ENCODE measurements at places on chromosomes 2 and 18.

DNA sequence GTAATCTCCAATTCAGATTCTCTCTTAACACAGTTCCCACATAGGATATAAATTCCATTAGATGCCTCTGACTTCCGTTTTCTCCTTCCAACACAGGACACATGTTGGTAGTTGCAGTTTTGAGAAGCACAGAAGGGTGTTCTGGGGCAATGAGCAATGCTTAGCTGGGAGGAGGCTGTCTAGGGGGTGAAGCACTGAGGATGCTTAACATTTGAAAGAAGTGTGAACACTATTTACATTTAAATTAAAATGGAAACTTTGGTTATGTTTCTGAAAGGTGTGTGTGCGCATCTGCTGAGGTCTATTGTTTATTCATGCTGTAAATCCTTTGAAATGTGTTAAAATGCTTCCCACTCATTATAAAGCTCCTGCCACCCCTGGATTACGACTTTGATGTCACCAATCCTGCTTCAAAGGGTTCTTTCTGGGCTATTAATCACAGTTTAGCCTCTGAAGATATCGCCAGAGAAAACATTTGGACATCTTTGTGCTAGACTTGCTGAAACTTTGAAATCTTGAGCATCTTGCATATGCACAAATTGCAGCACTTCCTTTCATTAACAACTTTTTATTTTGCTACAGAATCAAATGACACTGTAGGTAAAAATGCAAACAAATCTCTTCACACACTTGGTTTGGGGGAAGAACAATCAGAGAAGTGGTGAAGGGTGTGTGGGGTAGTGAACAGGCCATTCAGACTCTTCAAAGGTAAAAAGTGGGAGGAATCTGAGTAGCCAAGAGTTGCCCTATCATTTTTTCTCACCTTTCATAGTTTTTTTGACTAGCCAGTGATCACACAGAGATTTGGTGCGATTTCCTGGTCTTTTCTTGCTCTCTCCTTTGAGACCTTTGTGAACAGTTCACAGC lies 258.4 kb downstream of the MYO3B start:
- DNase-seq: no peak

DNA sequence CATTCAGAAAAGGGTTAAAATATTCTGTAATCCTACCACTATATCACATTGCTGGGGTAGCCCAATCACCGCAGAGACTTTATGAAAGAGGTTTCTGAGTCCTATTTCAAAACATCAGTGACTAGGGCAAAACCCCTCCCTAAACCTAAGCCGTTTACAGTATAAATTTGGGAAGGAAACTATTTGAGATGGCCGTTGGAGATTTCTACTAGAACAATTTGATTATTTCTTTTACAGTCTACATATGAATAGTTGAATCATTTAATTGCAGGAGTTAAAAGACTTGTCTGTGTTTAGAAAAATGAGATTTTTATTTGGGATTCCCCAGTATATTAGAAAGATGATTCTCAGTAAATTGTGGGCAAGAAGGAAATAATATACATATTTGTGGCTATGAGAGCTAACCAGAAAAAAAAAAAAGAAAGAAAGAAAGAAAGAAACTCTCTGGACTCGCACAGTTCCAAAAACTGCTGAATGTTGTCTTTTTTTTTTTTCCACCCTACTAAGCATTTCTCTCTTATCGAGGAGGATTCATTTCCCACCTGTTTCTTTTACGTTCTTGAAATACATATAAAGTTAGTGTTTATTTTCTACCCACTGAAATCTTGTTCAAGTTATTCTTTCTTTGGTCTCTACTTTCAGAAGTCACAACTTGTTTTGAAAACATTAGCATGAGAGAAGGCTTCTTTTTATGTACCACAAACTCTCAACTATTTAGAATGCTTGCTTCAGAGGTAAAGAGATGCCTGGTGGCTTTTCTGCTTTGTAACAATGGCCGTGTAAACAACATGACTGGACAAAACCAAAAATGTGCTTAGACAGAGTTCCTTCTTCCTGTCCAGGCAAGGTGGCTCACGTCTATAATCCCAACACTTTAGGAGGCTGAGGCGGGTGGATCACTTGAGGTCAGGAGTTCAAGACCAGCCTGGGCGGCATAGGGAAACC lies 65.9 kb downstream of the BCL2 start:
- peak; percentile 61 for DNase-seq

- DNase-seq: no peak
Observed at GRCh38 chr2:21220930-21221329, 97.2 kb downstream of the TDRD15 start.

DNA sequence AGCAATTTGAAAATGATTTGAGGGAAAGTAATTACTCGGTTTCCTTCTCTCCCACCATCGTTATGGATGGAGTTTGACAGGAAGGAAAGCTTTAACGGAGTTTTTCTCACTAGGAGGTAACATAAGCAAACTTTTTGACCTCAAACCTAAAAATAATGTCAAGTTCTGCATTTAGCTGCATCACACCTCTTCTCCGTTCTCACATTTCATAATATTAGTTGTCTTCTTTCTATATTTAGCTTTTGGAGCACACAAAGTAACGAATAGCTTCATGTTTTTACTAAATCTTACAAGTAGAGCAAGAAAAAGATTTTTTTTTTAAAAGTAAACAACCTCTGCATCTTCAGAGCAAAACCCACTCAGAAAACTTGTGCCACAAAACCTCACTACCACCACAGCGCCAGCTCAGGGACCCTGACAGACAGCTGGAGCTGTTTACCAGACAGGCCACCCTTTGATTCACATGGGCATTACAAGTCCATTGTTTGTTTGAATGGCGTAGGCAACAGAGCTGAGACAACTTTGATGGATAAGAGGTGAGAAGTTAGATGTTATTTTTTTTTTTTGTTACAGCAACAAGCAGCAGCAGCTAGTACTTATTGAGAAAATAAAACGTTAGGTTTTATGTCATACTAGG lies 21.9 kb upstream of the ICOS start:
- no peak for DNase-seq

GRCh38 chr2:164737612-164738081 lies 104.0 kb downstream of the COBLL1 start:
- DNase-seq: peak; percentile 77

DNA sequence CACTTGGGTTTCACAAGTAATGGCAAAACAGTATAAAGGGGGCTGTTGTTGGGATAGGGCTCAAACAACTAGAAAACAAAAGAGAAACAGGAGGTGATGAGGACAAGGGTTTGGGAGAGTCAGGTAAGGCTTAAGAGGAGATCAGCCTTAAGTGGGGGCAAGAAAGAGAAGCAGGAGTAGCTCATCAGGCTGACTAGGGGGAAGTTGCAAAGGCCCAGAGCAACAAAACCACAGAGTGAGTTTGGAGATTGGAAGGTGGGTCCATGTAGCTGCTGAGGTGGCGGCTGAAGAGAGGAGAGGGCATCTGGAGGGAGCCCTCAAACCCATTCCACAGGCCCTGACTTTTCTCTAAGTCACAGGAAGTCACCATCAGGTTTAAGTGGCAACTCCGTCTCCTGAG lies 126.0 kb downstream of the MREG start:
- DNase-seq: no peak

DNA sequence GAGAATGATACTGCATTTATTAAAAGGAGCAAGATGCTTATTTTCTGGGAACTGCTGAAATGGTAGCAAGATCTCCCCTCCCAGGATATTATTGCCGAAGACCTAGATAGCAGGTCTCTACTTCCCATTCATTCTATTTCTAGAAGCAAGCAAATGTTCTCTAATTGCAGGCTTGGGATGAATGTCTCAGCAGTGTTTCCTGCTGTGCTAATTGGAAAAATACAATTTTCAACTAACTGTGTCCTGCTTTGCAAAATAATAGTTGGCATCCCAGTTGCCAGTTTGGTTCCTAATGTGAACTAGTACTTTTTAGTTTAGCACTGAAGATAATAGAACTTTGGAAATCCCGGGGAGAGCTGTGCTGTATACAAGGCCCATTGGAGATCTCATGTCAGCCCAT lies 26.1 kb downstream of the SLC20A1 start:
- no peak for DNase-seq

- no peak for DNase-seq
Observed at GRCh38 chr2:54227798-54228197, 28.2 kb downstream of the TSPYL6 start.

GRCh38 chr2:207107551-207107950 lies 58.2 kb downstream of the KLF7 start:
- peak; percentile 33 for DNase-seq

DNA sequence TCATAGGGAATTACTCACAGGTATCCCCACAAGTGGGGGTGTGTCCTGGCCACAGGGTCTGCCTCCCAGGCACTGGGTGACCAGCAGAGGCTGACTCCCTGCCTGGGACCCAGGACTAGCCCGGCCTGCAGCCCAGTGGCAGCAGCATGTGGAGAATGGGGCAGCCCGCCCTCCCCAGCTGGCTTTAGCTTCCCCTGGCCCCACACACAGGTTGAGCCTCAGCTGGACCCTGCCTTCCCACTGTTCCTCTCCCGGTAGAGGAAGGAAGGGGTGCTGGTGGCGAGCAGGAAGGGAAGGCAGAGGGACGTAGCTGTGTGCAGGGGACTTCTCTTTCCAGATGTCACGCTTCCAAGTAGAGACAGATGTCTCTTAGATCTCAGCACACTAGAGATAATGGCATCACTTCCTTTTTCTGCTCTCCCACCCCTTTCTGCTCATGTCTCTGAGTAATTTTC lies 51.4 kb downstream of the EMILIN2 start:
- DNase-seq: peak; percentile 58

DNA sequence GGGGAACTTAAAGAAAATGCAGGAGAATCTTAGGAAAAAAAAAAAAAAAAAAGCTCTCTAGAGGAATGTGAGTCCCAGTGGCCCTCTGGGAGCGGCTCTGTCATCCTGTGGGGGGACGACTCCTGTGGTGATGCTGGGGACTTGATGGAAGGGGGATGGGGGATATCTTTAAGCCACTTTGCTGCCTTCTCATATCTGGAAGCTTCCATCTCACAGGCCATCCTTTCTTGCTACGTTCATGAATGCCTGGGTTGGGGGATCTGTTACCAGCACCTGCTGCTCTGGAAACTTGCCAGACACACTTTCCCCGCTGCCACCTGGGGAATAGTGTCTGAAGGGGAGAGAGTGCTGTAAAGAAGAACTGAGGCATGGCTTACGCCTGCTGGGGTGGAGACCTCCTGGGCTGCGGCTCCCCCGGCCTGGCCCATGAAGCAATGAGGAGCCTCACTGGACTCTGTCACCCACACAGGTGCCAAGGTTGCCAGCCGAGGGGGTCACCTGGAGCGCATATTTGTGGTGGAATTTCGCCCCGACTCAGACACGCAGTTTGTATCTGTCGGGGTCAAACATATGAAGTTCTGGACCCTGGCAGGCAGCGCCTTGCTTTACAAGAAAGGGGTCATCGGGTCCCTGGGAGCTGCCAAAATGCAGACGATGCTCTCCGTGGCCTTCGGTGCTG lies 92.8 kb downstream of the RTN4 start:
- DNase-seq: no peak

DNA sequence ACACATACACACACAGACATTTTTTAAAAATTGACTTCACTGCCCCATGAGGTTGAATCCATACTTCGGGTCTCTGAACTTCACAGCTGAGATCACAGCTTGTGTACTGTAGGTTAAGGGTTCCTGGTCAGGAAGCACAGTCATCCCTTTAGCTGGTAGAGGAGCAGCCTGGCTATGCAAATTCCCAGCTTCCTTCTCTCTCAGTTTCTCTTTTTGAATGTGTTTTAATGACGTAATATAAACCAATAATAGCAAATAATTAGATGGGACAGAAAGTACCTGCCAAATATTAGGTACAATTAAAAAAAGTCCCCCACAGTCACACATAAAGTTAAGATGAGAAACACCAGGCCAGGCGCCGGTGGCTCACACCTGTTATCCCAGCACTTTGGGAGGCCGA lies 178.7 kb downstream of the ZNF385B start:
- no peak for DNase-seq

Measured in astrocyte of the hippocampus (primary cell).